ENCODE measurements at places on chromosomes 7 and 10.

GRCh38 chr7:139610595-139610994 is 87.1 kb downstream of the CLEC2L start:
- DNase-seq = no peak

DNA sequence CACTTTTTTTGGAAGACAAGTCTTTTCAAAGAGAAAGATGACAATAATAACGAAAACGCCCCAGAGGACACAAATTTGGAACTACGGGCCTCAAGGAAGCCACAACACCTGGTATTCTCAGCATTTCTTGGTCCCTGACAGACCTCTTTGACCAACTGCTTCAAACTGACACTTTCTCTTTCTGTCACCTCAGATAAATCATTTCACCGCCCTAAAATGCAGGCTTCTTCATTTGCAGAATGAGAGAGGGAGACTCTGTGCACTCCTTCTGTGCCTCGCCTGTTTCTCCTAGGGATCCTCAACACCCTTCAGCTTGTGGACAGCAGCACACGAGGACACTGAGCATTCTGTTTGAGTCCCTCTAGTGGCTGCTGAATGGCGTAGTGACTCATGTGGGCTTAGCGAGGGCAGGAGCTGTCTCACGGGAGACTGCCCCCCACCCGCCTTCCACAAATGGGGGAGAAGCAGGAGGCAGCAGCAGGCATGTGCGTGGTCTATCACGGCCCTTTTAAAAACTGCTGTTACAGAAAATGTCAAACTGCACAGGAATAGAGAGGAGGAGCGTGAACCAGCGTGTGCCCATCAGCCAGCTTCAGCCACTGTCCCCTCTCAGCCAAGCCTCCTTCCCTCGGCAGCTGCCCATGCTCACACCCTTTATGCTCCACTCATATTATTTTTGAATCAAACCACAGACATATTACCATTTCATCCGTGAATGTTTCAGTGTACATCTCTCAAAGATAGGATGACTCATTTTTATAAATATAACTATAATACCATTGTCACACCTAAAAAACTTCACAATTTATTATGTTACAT is 41.4 kb downstream of the GSDME start:
- no peak for DNase-seq

GRCh38 chr10:65313406-65313805 is 1612.4 kb upstream of the LRRTM3 start:
- no peak for DNase-seq

DNA sequence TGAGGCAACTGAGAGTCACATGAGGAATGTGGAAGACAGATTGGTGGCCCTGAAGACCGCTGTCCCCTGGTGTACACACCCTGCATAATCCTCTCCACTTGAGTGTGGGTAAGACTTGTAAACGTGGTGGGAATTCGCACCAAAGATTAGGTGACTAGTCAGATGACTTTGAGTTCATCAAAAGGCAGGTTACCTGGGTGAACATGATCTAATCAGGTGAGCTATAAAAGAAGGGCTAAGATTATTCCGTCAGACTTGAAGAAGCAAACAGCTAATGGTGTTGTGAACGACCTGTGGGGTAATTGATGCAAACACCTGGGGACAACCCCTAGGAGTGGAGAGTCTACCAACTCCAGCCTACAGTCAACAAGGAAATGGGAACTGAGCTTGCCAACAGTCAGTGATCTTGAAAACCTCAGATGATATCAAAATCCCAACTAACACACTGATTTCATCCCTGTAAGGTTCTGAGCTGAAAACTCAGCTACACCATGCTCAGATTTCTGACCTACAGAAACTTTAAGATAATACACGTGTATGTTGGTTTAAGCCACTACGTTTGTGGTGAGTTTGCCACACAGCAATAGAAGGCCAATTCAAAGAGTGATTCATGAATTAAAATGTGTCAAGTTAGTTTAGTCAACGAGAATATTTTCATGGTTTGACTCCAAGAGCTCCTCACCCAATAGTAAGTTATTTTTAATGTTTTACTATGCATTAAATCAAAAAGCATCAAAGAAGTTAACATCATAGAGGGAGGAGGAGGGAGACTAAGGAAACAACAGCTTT is 16.7 kb downstream of the PRTFDC1 start:
- no peak for DNase-seq

Measured in dorsolateral prefrontal cortex (tissue), 122 donors.